ENCODE measurements at places on chromosomes 13 and 19. TPM values are rescaled to one million over a fixed set of nuclear protein-coding genes. Genes with fewer than 3 reads are reported as not detected.

ZFP36 gene
- 202 TPM for total RNA-seq

DNA sequence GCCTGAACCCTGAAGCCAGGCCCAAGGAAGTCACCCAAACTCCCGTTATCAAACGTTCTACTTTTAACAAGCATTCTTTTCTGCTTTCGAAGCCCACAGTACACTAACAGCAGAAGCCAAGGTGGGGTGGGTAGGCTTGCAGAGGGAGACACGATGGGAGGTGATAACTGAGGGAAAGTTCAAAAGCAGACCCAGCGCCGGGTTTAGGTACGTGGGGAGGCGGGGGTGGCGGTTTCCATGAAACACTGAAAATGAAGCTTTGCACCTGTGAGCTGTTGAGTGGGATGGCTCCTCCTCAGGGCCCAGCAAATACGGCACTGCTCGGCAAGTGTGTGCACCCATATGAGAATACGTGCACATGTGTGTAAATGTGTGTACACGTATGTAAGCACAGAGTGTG, 49.8 kb downstream of the KLF2 start:
- DNase-seq: no peak

DNA sequence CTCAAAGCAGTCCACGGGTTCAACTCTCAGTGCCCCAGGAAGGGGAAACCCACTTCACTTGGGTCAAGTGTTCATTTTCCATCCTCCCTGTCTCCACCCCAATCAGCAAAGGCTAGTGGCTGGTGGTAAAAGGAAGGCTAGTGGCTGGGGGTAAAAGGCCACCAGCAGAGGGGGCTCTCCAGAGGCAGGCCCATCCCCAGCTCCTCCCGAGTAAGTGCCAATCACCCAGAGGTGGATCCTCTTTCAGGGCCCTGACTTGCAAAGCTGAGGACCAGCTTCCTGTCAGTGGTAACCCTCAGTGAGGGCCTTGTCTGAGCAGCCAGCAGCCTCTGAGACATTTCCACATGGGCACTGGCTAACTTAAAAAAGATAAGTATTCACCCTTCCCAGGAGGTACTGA, 22.0 kb upstream of the TPT1 start:
- DNase-seq: no peak

KLK14 gene
- 0.35 TPM for total RNA-seq

UHRF1 gene
- total RNA-seq: 0.33 TPM

DNA sequence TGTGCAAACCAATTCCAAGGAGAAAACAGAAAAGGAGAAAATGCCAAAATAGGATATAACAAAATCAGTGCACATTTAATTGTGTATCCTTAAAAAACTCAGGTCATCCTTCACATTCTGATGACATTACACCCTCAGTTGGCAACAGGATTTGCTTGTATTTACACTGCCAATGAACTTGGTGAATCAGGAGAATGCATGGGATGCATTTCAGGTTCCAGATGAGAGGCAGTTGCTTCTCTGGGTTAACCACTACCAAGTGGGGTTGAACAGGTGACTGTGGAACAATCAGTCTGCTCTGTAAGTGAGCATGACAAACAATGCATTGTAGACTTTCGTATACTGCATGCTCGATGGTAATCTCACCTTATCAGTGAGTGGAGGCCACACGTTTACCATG, 79.1 kb downstream of the STARD13 start:
- DNase-seq: no peak
